ENCODE measurements at places on chromosomes 3 and 15.

DNA sequence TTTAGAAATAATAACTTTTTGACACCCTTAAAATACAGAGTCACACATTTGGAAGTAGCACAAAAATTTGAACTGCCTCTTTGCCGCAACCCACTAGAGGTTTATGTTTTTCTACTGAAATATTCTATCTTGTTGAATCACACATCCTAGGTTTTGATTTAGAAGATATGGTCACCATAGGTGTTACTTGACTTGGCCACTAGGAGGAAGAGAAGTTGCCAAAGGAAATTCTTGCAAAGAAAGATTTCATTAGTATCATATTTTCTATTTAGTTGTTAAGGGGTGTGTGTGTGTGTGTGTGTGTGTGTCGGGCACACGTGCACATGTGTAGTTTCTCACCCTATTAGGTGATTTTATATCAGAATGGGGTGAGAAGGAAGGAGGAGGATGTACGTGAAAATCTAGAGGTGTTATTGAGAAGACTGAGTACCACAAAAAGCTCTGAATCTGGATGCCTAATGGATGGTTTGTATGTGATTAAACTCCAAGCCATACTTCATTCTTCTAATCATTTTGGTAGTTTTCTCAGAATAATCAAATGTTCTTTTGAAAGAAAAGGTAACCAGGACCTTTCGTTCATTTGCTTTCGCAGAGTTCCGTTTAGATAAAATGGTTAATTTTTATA lies 31.5 kb downstream of the ZFAND6 start:
- DNase-seq: no peak

DNA sequence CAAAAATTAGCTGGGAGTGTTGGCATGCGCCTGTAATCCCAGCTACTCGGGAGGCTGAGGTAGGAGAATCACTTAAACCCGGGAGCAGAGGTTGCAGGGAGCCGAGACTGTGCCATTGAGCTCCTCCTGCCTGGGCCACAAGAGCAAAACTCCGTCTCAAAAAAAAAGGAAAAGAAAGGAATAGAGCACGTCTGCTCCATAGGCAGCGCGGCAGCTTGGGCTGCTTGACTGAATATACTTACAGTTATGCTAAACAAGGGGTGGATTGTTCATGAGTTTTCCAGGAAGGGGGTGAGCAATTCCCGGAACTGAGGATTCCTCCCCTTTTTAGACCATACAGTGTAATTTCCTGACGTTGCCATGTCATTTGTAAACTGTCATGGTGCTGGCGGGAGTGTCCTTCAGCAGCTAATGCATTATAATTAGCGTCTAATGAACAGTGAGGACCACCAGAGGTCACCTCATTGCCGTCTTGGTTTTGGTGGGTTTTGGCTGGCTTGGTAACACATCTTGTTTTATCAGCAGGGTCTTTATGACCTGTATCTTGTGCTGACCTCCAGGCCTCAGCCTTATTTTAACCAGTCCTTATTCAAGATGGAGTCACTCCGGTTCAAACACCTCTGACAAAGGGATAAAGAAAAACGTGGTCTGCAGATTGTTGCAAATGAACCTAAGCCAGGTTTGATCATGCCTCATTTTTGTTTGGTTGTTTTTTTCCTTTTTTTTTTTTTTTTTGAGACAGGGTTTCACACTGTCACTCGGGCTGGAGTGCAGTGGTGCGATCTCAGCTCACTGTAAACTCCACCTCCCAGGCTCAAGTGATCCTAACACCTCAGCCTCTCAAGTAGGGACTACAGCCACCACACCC lies 24.9 kb upstream of the SENP5 start:
- DNase-seq: no peak

GRCh38 chr3:49566312-49566711 lies 12.0 kb downstream of the BSN start:
- no peak for DNase-seq

DNA sequence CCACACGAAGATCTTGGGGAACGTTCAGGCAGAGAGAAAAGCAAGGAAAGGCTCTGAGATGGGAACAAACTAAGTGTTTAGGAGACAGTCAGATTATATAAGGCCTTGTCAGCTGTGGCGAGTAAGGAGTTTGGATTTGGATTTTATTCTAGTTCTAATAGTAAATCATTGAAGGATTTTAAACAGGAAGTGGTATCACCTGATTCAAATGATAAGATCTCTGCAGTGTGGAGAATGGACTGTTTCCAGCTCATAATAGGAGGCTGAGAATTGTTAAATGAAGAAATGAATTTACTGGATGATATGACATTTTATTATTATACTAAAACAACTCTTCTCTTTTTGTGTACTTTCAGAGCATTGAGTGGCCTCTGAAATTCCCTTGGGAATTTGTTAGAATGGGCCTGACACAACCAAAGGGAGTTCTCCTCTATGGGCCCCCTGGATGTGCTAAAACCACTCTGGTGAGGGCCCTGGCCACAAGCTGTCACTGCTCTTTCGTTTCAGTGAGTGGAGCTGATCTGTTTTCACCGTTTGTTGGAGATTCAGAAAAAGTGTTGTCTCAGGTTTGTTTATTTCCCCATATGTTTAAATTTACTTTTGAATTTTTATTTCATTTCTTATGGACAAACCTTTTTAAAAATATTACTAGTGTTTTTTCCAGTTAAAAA lies 36.0 kb upstream of the GATM start:
- DNase-seq: no peak

- DNase-seq: no peak
Measured at GRCh38 chr3:127651516-127652172, 21.1 kb upstream of the ABTB1 start.

- no peak for DNase-seq
Measured at GRCh38 chr3:51075221-51075775, 309.8 kb upstream of the MANF start.

DNA sequence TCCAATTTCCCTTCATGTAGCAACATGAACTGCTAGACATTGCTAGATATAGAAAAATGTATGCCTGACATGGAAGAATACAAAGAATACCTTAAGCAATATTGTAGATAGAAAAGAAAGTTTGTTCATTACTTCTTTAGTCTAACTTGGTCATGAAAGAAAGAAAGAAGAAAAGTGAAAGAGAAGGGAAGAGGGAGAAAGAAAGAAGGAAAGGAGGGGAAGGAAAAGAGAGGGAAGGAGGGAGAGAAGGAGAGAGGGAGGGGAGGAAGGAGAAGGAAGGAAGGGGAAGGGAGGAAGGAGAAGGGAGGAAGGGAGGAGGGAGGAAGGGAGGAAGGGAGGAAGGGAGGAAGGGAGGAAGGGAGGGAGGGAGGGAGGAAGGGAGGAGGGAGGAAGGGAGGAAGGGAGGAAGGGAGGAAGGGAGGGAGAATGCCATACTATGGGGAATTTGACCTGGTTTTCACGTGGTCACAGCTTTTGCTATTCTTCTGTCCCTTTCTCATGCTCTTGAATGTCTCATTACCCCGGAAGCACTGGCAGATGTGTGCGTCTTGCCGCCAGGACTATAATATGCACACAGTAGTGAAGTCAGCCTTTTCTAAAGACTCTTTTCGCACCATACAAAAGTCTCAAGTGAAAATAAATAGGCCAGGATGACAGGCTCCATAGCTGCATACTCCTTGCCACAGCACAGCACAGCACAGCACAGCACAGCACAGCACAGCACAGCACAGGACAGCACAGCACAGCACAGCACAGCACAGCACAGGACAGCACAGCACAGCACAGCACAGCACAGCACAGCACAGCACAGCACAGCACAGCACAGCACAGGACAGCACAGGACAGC lies 78.2 kb downstream of the CHAC1 start:
- DNase-seq: no peak

DNA sequence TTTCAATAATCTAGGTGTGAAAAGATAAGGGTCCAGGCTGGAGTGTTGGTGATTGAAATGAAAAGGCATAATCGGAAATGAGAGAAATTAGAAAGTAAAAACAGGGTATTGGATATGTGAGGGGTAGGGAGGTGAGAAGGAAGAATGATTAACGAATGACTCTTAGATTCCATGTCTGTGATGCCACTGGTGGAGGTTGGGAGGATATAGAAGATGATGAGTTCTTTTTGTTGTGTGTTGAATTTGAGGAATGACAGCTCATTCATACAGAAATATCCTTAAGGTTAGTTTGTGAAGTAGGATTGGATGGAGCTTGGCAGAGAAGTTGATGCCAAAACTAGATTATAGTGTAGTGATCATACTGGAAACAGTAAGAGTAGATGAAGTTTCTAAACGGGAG lies 72.2 kb upstream of the CCNL1 start:
- DNase-seq: no peak

DNA sequence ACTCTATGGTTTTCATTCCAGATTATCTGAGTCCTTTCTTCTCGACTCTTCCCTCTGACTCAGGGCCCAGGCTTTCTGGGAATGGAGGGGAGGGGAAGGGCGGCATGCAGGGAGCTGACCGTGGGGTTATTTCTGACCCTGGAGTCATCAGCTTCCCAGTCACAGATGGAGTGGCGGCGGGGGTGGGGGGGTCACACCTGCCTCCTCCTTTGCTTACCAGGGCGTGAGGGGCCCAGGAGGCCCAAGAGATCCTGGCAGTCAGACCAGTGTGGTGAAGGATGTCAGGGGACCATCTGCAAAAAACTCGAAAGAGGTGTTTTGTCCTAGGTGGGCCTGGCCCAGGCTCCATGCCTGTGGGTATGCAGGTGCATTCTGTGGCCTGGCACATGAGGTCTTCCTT lies 996 bp upstream of the XIRP1 start:
- DNase-seq: no peak

DNA sequence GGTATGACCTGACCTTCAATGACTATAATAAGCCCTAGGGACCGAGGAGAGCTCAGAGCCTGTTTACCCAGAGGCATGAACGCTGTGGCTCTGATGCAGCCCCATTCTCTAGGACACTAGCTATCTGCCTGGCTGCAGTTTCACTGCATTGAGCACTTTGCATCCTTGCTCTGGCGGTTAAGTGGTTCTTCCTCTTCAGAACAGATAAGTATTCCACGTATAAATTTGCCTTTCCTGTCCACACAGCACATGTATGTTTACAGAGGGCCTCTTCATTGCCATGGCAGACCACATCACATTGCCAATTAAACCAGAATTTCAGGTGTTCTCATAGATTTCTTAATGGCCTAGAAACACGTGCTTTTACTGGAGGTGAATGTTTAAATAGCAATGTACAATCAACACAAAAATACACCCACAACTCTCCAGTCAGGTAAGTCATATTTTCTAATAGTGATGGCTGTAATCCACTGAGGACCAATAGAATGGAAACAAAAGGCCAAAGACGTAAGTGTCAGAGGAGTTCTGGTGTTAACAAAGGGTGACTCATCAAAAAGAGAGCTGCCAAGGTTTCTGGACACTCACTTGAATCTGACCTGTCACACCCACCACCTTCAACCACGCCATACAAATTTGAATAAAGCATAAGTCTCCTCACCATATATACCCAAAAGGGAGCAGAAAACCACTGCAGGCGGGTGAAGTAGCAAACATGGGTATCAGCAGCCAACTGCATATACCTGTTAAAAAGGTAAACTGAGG lies 553.4 kb downstream of the OCA2 start:
- DNase-seq: no peak

DNA sequence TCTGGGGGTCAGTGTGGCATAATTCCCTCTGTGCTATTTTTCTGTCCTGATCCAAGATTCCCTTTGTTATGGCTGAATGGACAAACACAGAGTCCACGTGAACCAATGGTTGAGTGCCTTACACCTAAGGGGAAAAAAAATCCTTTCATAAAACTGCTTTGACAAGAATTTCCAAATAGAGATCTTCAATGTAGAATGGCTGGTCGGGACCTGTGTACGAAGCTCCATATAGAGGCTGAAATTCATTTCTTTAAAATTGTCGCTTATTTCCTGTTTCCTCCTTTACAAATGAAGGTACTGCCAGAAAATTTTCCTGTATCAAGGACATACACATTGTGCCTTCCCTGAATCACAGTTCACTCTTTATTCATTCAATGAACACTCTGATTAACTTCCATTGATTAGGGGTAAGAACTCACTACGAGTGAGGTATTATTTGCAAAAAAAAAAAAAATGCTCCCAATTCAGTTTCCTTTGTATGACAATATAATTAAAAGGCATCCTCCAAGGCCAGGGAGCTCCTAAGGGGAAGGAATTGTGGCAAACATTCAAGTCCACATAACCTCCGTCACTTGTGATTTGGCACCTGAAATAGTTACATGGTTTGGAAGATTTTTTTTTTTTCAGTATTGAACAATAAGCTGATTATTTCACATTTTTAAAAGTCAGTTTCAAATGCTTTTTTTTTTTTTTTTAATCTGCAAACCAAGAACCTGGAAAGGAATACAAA lies 293.8 kb downstream of the MEX3B start:
- no peak for DNase-seq

GRCh38 chr3:93994056-93994455 lies 14.1 kb downstream of the ARL13B start:
- no peak for DNase-seq

DNA sequence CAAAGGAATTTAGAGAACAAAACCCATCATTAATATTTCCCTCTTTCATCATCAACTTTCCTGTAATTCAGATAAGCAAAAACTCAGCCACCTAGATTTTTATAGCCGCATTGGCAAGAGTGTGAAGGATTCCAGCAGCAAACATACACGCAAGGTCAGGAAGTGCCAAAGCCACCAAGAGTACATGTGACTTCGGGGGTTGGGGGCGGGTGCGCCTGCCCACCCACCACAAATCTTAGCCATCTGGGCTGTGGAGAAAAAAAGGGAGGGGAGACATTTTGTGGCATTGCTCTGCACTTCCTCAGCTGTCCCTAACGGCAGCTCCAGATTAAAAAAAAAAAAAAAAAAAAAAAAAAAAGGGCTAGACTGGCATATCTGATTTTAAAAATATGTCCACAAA lies 148.4 kb downstream of the TNIK start:
- no peak for DNase-seq

Measured in hematopoietic multipotent progenitor cell treated with erythropoietin and hydrocortisone succinate and interleukin-3 and kit ligand, for 17 days (in vitro differentiated cells).